Activated CD4-positive, alpha-beta T cell treated with anti-CD3 and anti-CD28 coated beads, Interleukin-2, amount 10 ng/mL, durations not matched to agents 24 days and 14 days (primary cell): ENCODE measurements at places on chromosomes 7 and 10. TPM values are rescaled to one million over a fixed set of nuclear protein-coding genes. Genes with fewer than 3 reads are reported as not detected.

DNA sequence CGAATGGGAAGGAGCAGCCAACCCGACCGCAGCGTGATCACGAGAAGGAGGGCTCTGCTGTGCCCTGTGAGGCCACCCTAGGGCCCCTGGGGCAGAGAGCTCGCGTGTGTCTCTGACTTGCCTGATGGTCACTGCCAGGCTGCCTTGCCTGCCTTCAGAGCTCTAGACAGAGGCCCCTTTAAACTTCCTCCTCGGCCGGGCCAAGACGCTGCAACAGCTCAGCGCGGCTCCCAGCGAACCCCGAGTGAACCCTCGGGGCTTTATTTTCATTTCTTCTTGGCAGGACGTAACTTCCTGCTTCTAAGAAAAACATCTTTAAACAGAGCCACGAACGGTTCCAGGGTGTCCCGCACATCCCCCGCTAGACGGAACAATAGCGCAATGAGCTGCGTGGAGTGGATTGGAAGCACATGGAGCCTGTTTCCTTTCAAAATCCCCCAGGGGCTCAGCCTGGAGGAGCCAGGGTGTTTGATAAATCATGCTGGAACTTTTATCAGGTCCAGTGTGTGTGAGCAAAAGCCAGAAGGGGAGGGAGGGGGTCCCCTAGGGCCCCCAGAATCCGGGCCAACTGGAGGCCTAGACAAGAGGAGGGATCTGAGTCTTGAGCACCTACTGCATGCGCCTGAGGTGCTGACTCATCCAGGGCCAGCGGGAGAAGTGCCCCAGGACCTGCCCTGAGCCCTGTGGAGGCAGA is 134.1 kb upstream of the GDF10 start:
- DNase-seq = peak; percentile 79
- H3K27ac ChIP-seq = peak overlapping the region; percentile 86
- peaks cover 7% of the 10 kb centered on the region for H3K27me3 ChIP-seq
- peak overlapping the region; percentile 76 for H3K4me3 ChIP-seq
- H3K4me1 ChIP-seq = peaks cover 20% of the 10 kb centered on the region
- no peaks in the 10 kb centered on the region for H3K36me3 ChIP-seq

KLF14 gene
- not detected in 2 replicates for total RNA-seq

GRCh38 chr7:98922392-98923187 is 44.3 kb downstream of the TRRAP start:
- H3K4me3 ChIP-seq = no peak overlapping the region
- H3K4me1 ChIP-seq = no peaks in the 10 kb centered on the region
- no peak for DNase-seq

- no peak overlapping the region for H3K4me3 ChIP-seq
Observed at GRCh38 chr10:77381750-77382149, 255.9 kb downstream of the KCNMA1 start.

DNA sequence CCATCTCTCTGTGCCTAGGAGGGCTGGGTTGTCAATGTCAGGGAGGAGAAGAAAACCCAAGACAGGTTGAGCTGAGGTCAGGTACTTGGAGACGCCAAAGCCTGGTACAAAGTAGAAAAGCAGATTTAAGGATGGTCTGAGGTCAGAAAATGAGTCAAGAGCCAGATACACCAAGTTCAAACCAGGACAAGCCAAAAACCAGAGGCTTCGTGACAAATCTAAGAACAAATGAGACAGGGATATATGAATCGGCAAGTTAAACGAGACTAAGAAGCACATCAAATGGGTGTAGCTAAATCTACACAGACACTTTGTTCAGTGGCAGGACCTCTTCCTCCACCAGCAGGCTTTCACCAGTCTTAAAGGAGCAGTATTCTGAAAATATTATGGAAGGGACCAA is 34.2 kb downstream of the C7orf33 start:
- peaks cover 9% of the 10 kb centered on the region for H3K27me3 ChIP-seq
- no peaks in the 10 kb centered on the region for H3K36me3 ChIP-seq
- no peak overlapping the region for H3K4me3 ChIP-seq
- no peak for DNase-seq
- H3K4me1 ChIP-seq = peaks cover 31% of the 10 kb centered on the region

DNA sequence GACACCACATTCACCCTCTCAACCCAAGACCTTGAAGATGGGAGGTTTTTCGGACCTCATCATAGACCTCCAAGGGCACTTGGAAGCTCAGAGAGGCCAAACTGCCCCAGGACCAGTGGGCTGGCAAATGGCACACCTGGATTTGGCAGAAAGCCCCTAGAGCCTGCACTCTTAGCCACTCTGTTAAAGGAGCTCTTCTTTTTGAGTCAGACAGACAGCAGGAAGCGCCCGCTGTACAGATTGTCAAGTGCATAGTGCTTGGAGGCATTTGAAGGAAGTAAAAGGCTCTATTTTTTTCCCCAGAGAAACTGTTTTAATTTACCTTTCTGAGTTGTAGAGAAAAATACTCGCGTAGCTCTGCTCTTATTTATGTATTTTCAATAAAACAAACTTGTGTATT is 408.6 kb upstream of the GALNT17 start:
- H3K4me1 ChIP-seq = peaks cover 2% of the 10 kb centered on the region
- no peak overlapping the region for H3K4me3 ChIP-seq
- no peak for DNase-seq
- H3K27ac ChIP-seq = no peak overlapping the region
- peaks cover 3% of the 10 kb centered on the region for H3K27me3 ChIP-seq
- no peaks in the 10 kb centered on the region for H3K36me3 ChIP-seq

DNA sequence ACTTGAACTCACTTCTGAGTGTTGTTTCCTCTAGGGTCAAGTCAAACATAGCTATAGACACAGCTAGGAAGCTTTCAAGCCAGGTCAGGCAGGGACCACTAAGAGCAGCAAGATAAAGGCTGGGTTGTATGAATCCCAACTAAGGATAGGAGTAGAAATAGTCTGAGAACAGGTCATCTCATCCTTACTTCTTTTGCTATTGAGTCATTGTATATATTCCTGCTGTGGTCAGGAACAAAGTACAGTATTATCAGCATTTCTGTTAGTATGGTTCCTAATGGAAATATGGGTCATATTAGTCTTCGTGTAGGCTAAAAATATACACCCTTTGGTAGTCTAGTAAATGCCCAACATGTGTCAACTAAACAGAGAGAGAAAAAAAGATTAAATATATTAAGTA is 145.3 kb downstream of the BTAF1 start:
- H3K36me3 ChIP-seq = no peaks in the 10 kb centered on the region
- H3K4me3 ChIP-seq = no peak overlapping the region
- no peak for DNase-seq
- H3K27ac ChIP-seq = no peak overlapping the region

GRCh38 chr7:43616977-43617376 is 34.1 kb downstream of the STK17A start:
- no peak overlapping the region for H3K27ac ChIP-seq
- peaks cover 40% of the 10 kb centered on the region for H3K36me3 ChIP-seq
- H3K4me1 ChIP-seq = peaks cover 37% of the 10 kb centered on the region
- no peak for DNase-seq

CCDC172 gene
- total RNA-seq = not detected in 2 replicates

GRCh38 chr10:52668024-52668423 is 104.6 kb downstream of the MBL2 start:
- H3K4me1 ChIP-seq = no peaks in the 10 kb centered on the region
- no peaks in the 10 kb centered on the region for H3K27me3 ChIP-seq
- H3K27ac ChIP-seq = no peak overlapping the region
- no peak overlapping the region for H3K4me3 ChIP-seq

GRCh38 chr10:25078658-25079431 is 62.4 kb downstream of the THNSL1 start:
- H3K4me3 ChIP-seq = no peak overlapping the region
- no peaks in the 10 kb centered on the region for H3K36me3 ChIP-seq
- H3K27ac ChIP-seq = no peak overlapping the region
- peaks cover 25% of the 10 kb centered on the region for H3K27me3 ChIP-seq
- DNase-seq = no peak

- no peaks in the 10 kb centered on the region for H3K4me1 ChIP-seq
- DNase-seq = no peak
- H3K27me3 ChIP-seq = no peaks in the 10 kb centered on the region
- H3K36me3 ChIP-seq = no peaks in the 10 kb centered on the region
- H3K27ac ChIP-seq = no peak overlapping the region
Observed at GRCh38 chr10:2342206-2342605, 604.9 kb upstream of the ADARB2 start.

HPSE2 gene
- not detected in 2 replicates for total RNA-seq

CPED1 gene
- not detected in 2 replicates for total RNA-seq

MYH16 gene
- not detected in 2 replicates for total RNA-seq

DNA sequence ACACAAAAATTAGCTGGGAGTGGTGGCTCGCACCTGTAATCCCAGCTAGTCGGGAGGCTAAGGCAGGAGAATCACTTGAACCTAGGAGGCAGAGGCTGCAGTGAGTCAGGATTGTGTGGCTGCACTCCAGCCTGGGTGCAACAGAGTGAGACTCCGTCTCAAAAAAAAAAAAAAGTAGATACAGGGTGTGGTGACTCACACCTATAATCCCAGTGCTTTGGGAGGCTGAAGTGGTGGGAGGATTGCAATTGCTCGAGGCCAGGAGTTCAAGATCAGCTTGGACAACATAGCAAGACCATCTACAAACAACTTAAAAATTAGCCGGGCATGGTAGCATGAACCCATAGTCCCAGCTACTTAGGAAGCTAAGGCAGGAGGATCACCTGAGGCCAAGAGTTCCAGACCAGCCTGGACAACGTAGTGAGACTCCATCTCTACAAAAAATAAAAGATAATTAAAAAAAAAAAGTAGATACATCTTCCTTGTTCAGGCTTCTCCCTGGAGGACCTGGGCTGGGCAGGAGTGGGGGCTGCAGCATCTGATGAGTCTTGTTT is 2.0 kb downstream of the MOSPD3 start:
- H3K27me3 ChIP-seq = peaks cover 4% of the 10 kb centered on the region
- H3K4me3 ChIP-seq = no peak overlapping the region
- DNase-seq = no peak
- no peak overlapping the region for H3K27ac ChIP-seq

TWIST1 gene
- total RNA-seq = 7.5 and 8.1 TPM in 2 replicates

CREB5 gene
- total RNA-seq = not detected in 2 replicates

GRCh38 chr10:78780551-78780961 is 288.2 kb upstream of the ZMIZ1 start:
- H3K27ac ChIP-seq = no peak overlapping the region
- no peaks in the 10 kb centered on the region for H3K4me1 ChIP-seq
- no peaks in the 10 kb centered on the region for H3K36me3 ChIP-seq
- H3K27me3 ChIP-seq = no peaks in the 10 kb centered on the region
- H3K4me3 ChIP-seq = no peak overlapping the region
- no peak for DNase-seq

GRCh38 chr7:16044645-16045044 is 358.2 kb upstream of the MEOX2 start:
- no peak overlapping the region for H3K27ac ChIP-seq
- no peak overlapping the region for H3K4me3 ChIP-seq
- no peaks in the 10 kb centered on the region for H3K27me3 ChIP-seq
- H3K36me3 ChIP-seq = no peaks in the 10 kb centered on the region

GRCh38 chr7:37230221-37230620 is 218.4 kb downstream of the ELMO1 start:
- peaks cover 19% of the 10 kb centered on the region for H3K36me3 ChIP-seq
- DNase-seq = no peak
- H3K4me1 ChIP-seq = peaks cover 14% of the 10 kb centered on the region
- no peak overlapping the region for H3K4me3 ChIP-seq
- no peak overlapping the region for H3K27ac ChIP-seq

TMEM270 gene
- not detected in 2 replicates for total RNA-seq

DNA sequence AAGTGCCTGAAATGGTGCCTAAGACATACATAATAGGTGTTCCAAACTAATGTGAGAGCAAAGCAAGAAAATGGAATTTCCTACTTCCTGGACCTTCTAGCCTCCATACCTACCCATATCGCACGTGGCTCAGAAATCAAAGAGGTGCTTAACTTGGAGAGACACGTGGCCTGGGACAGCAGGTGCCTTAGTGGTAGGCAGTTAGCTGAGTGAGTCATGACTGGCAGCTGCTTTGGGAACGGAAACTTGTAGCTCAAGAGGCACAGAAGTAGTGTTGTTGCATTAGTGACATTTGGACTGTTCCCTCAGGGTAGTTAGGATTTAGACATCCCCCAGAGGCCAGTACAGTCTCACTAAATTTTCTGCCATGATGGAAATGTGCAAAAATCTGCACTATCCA is 12.0 kb upstream of the BMPER start:
- no peaks in the 10 kb centered on the region for H3K36me3 ChIP-seq
- no peaks in the 10 kb centered on the region for H3K4me1 ChIP-seq
- no peak overlapping the region for H3K4me3 ChIP-seq
- H3K27ac ChIP-seq = no peak overlapping the region
- H3K27me3 ChIP-seq = no peaks in the 10 kb centered on the region

GRCh38 chr7:36887233-36887632 is 162.9 kb upstream of the AOAH start:
- peaks cover 68% of the 10 kb centered on the region for H3K36me3 ChIP-seq
- no peak overlapping the region for H3K4me3 ChIP-seq
- H3K27ac ChIP-seq = no peak overlapping the region
- no peak for DNase-seq

DNA sequence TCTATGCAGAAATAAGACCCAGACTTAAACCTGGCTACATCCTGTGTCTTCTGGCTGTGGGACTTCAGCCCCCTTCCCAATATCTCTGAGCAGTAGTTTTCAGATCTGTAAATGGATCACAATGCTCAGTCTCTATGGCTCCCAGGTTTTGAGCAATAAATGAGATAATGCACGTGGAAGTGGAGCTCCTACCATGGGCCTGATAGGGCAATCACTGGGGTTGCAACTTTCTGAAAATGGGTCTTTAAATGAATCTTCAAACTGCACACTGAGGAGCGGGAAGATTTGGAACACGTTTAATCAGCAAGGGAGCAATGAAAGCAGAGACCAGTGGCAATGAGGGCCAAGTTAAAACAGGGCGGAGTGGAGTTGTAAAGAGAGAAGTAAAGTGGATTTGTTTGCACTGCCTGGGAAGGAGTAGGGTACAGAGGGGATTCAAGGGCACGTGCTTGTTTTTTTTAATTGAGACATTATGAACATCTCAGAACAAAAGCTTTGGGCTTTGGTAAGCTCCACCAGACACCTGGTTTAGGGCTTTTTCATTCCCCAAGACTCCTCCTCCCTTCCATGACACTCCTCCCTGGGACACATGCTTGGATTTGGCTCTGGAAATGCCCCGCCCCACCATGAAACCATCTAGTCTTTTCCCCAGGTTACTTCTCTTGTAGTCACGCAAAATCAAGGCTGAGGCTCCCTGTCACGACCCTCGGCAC is 42.7 kb downstream of the PAPSS2 start:
- DNase-seq = no peak
- no peaks in the 10 kb centered on the region for H3K36me3 ChIP-seq
- no peaks in the 10 kb centered on the region for H3K4me1 ChIP-seq
- no peak overlapping the region for H3K4me3 ChIP-seq
- no peak overlapping the region for H3K27ac ChIP-seq

DNA sequence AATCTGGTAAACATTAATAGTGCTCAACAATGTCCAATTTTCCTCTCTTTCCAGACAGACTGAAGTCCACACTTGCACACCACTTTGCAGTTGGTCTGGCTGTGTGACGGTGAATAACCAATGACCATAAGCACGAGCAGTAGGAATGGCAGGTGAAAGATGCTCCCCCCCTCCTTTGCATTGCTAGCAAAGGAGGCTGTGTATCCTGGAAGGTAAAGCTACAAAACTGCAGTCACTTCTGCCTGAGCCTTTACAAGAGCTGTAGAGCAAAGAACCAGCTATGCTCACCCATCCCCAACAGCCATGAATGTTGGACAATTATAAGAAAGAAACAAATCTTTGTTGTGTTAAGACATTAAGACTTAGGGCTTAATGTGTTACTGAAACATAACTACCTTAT is 178.0 kb downstream of the IPMK start:
- no peaks in the 10 kb centered on the region for H3K36me3 ChIP-seq
- H3K27ac ChIP-seq = no peak overlapping the region
- H3K4me3 ChIP-seq = no peak overlapping the region
- H3K27me3 ChIP-seq = peaks cover 3% of the 10 kb centered on the region
- H3K4me1 ChIP-seq = no peaks in the 10 kb centered on the region
- DNase-seq = no peak

VWC2 gene
- not detected in 2 replicates for total RNA-seq
